AG09319 (cell line): ENCODE measurements at places on chromosomes 4 and X.
A peak's percentile ranks its signal among the peaks of the same experiment; 100 is the strongest.

DNA sequence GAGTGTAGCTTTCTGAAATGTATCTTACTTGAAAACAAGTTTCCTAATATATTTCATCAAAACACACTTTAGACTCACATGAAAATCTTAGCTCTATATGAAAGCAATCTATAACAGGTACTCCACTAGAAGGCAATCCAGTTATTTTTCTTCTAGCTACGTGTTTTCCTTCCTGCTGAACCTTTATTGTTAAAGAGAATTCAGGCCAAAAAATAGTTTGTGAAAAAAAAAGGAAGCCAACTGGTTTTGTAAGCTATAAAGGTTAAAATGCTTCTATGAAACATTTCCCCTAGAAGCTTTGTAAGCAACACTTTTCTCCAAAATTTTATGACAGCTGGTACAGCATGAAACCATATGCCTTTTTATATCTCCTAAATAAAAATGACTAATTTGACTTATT lies 304.7 kb upstream of the DIAPH2 start:
- DNase-seq = no peak

DNA sequence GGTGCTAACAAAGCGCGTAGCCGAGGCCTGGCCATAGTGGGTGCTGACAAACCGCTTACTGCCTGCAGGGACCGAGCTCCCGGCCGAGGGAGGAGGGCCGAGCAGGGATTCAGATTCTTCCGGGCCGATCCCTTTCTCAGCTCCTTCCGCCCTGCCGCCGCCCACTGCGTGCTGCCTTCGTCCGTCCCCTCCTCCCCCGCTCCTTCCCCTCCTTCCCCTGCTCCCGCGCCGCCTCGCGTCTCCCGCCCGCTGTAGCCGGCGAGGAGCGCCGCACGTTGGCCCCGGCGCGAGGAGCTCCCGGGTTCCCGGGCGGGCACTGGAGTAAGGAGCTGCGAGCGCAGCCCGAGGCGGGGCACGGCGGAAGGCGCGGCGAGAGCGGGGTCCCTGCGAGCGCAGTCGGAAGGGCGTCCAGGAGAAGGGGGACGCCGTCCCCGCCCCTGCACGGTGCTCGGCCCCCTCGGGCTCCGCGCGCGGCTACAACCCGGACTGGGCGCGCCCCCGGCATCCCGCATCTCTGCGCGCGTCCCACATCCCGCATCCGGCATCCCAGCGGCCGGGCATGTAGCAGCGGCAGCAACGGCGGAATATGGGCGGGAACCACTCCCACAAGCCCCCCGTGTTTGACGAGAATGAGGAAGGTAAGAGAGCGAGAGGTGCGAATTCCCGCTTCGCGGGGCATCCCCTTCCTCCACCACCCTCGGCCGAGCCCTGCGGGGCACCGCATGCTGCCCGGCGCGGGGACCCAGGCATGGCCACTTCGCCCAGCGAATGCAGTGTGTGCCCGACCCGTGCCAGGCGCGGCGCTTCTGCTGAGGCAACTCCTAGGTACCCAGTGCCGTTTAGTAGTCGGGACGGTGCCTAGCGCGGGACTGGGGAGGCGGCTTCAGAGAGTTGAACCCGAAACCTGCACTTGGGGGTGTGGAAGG lies at the start of gene STK32B:
Gene STK32B, plus strand, starts transcription at position 203 of the 926 bp plus-strand sequence.
- peak; percentile 67 for DNase-seq

DNA sequence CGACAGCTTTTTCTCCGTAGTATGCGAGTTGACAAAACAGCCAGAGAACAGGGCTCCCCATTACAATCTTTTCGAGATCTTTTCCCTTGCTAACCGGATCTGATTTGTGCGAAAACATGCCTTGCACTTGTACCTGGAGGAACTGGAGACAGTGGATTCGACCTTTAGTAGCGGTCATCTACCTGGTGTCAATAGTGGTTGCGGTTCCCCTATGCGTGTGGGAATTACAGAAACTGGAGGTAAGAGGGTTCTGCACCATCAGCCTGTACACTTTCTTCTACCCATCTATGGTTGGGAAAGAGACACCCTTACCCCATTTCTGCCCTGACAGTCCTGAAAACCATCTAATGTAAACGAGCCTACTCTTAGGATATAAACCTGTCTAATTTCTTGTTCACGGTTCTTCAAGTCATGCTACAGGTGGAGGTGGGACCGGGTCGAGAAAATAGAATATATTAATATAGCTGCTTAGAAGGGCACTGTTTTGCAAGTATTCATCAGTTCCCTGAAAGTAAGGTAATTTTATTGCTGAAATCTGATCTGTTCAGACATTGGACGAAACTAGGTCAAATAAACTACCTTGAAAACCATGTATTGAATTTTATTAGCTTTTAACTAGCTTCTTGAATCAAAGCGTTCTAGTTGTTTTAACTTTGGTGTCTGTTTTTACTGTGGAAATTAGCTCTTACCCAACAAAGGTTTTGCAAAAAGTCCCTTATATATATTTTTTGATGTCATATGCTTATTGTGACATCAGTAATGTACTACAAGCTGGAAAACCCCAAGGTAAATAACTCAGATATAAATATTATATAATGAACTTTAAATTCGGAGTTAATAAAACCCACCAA lies 869 bp downstream of the TMEM184C start:
- DNase-seq = no peak

GRCh38 chr4:113831457-113831856 lies 69.9 kb upstream of the CAMK2D start:
- no peak for DNase-seq

- no peak for DNase-seq
Observed at GRCh38 chrX:126820700-126821420, 1.3 kb downstream of the PRR32 start.

DNA sequence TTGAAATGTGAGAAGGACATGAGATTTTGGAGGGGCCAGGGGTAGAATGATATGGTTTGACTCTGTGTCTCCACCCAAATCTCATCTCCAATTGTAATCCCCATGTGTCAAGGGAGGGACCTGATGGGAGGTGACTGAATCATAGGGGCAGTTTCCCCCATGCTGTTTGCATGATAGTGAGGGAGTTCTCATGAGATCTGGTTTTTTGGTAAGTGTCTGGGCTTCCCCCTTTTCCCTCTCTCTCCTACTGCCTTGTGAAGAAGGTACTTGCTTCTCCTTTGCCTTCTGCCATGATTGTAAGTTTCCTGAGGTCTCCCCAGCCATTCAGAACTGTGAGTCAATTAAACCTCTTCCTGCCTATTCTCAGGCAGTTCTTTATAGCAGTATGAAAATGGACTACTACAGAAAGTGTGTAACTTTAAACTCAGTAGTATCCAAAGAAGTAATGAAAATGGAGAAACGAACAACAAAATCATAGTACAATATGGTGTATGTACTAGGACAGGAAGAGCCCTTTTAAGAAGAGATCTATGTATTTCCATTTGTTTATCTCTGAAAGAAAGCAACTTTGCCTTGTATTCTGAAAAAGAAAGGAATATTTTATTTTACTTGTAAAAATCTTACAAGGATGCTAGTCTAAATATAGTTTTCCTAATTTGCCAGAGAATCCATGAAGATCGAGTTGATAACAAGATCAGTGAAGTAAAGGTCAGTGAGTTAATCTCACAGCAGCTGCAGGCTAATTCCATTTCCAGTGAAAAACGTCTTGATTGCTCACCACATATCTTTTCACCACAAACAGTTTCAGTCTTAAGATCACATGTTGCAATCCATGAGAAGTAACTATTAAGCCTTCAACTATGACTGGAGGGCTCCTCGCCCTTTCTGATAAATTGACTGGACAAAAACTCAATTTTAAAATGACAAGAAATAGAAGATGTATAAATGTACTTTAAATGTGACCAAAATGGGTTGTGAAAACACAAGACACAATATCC lies 20.5 kb downstream of the PKD2 start:
- DNase-seq = peak; percentile 68

- DNase-seq = no peak
Observed at GRCh38 chr4:39390603-39391002, 16.1 kb upstream of the KLB start.

- DNase-seq = no peak
Observed at GRCh38 chr4:110668463-110669235, 45.8 kb upstream of the PITX2 start.

- no peak for DNase-seq
Observed at GRCh38 chr4:151049430-151049884, 34.4 kb upstream of the LRBA start.

GRCh38 chr4:3388471-3389232 lies 53.1 kb upstream of the HGFAC start:
- DNase-seq = peak; percentile 38

DNA sequence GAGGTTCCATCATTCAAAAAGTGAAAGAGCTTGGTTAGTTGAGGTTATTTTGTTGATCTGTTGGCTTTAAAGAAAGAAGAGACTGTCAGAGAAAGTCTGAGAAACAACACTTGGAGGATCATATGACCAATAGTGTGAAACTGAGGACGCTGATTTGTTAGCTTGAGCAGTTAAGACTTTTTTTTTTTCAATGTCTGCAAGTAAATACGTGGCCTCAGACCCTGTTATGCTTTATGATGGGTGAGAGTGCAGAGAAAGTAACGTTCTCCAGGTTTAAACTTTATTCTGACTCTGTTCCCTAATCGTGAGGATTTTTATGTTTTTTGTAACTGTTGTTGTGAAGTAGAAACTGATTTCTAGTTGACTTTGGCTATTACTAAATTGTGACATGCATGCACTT lies 45.9 kb downstream of the GAB1 start:
- no peak for DNase-seq

GRCh38 chrX:9591496-9591895 lies 126.6 kb downstream of the TBL1X start:
- no peak for DNase-seq

DNA sequence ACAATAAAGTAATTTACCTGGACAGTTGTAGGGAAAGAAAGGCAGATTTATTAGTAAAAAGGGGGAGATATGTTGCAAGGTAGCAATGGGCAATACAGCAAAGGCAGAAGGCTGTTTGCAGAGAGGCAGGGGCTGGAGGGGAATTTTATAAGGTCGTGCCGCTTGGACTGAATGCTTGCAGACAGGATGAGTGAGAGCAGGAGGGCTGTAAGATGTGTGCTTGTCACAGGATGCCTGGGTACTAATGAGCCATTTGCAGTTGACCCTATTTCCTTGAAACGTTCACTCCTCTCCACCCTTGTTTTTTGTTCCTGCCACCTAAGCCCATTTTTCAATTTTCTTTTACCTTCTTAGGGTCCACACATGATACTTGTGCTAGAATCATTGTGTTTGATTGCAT lies 214.7 kb downstream of the TRAM1L1 start:
- DNase-seq = no peak

GRCh38 chrX:107700317-107700774 lies 72.0 kb downstream of the PRPS1 start:
- no peak for DNase-seq

DNA sequence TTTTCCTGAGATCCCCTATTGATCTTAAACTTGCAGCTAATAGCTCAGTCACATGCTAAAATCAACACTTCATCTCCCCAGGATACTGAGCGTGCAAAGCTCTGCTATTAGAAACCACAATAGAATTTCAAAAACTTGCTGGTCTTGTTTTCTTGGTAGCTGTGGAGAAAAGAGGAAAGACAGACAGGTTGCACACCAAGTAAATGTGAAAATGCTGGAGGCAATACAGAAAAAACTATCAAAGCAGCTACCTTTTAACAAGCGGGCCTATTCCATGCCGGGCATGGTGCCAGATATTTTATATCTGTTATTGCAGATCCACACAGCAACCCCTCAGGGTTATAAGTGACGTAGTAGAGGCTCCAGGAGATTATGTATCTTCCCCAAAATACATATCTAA lies 171.9 kb downstream of the DCTD start:
- no peak for DNase-seq

GRCh38 chrX:20011608-20012007 lies 20.7 kb upstream of the BCLAF3 start:
- no peak for DNase-seq

DNA sequence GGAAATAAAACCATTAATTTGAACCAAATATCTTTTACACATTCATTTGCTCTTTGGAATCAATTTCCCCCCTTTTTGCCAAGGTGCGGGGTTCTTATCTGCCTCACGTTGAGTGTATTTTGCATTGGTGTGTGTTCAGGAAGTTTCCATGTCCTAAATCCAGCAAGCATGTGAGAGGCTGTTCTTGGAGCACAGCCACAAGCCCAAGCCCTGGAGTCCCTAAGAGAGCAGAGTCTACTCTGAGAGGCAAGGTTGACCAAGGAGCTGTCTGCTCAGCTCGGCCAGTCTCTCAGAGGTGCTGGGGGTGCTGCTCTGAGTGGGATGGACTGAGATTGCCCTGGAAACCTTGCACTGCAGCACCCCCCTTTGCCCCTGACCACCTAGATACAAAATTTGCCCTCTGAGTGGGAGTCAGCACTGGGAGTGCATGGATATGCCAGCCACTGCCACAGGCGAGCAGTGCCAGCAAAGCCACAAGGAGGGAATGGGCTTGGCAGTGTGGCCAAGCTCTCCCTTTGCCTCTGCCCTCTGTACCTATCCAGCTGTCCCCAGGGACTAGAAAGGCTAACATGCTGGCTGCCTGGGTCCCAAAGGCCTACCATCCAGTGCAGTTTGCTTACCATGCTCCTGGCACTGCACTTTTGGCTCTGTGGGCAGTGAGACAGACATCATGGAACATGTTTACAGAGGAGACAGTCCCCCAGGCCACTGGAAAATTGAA lies 20.5 kb upstream of the FAM193A start:
- no peak for DNase-seq

- DNase-seq = no peak
Observed at GRCh38 chrX:120281761-120282160, 29.5 kb downstream of the TMEM255A start.

DNA sequence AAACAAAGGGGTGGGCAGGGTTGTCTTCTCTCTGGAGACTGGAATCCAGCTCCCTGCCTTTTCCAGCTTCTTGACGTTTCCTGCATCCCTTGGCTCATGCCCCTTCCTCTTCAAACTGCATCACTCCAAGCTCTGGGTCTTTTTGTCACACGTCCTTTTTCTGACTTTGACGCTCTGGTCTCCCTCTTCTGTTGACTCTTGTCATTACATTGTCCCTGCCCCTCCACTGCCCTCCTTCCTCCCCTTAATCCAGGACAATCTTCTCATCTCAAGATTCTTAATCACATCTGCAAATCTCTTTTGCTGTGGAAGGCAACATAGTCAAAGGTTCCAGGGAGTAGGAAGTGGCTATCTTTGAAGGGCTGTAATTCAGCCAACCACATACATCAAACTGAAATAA lies 178.3 kb downstream of the TMA16 start:
- no peak for DNase-seq

DNA sequence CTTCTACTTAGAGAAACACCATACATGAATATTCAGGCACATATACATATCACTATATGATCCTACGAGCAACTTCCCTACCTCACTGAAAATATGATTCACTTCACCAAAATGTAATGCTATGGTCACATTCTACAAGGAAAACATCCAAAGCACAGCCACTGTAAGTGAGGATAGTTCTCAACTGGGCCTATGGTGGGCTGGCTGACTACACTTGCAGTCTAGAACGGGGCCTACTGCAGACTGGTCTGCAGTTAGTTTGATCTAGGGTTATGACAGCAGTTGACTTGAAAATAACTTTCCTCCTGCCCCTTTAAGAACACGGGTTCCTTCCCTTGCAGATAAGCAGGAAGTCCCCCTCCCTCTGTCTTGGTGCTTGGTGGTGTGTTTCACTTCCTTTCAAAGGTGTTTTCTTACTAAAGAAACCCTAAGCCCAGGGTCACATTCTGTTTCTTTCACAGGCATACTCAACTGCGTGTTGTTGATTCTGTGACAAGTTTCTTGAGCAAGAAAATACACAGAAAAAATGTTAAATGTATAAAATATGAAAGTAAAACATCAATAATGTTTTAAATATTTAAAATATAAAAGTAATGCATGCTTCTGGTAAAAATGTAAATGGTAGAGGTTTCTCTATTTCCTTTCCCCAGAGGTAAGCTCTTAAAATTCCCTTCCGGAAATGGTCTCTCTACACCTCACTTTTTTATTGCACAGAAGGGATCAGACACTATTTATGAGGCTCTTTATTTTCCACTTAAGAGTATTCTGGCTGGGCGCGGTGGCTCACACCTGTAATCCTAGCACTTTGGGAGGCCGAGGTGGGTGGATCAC lies 18.0 kb upstream of the TMSB4X start:
- DNase-seq = no peak
